Inflammatory macrophage treated with lipopolysaccharide for 4 hours (primary cell): ENCODE measurements at places on chromosomes 7 and 10.

DNA sequence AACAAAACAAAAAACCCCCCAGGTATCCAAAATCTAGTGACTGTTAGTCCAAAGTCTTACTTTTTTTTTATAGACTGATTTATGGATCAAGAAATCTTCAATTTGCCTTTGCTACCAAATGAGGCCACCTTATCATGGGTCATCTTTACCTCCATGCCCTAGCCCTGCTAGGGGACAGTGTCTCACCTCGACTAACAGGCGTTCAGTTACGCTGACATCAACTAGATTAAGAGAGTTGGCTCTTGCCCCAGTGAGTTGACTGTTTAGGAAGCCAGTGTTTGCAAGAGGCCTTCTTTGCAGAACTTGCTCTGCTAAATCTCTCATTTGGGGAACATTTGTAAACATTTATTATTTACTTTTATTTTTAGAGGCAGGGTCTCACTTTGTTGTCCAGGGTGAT is 36.9 kb upstream of the WAC start:
- no peak for DNase-seq

GRCh38 chr7:130910949-130911944 is 177.2 kb upstream of the KLF14 start:
- DNase-seq: no peak

- DNase-seq: no peak
Observed at GRCh38 chr10:78306358-78306757, 272.7 kb downstream of the RPS24 start.

- DNase-seq: no peak
Observed at GRCh38 chr7:108028111-108028510, 25.1 kb upstream of the LAMB1 start.

DNA sequence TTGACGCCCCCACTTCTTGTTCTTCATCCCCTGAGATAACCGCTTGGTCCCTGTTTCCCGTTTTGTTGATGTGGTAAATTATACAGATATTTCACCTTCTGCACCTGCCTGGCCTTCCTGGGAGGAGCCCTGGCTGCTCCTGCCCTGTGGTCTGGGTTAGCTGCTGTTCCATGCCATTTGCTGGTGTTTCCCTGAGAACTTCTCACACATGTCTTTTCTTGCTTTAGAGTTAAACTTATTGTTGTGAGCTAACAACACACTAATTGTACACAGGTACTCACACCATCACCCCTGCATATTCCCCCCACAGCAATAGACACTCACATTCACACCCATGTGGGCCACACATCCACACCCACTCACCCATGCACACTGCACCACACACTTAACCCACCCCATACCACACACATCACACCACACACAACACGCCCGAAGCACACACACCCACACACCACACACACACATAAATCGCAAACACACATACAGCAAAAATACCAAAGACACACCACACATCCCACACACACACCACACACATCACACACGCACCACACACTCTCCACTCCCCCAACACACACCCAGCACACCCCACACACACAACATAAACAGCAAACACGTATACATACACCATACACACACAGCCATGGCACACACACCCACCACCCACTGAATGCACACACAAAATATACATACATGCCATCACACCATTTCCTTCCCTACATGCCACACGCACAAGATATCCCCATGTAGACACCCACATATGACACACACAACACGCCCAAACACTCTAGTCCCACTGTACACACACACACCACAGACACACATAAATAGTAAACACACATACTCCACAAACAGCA is 19.4 kb upstream of the ANTXRL start:
- DNase-seq: no peak

- no peak for DNase-seq
Observed at GRCh38 chr7:120273476-120273975, 551 bp downstream of the KCND2 start.

GRCh38 chr10:63683223-63683622 is 162.0 kb downstream of the REEP3 start:
- no peak for DNase-seq

- no peak for DNase-seq
Observed at GRCh38 chr10:5692461-5693358, 8.1 kb downstream of the TASOR2 start.

- no peak for DNase-seq
Observed at GRCh38 chr10:77146712-77147336, 490.8 kb downstream of the KCNMA1 start.

- DNase-seq: no peak
Observed at GRCh38 chr7:1917221-1918062, 247.4 kb downstream of the ELFN1 start.

- DNase-seq: no peak
Observed at GRCh38 chr7:140061607-140061930, 1.2 kb downstream of the PARP12 start.

DNA sequence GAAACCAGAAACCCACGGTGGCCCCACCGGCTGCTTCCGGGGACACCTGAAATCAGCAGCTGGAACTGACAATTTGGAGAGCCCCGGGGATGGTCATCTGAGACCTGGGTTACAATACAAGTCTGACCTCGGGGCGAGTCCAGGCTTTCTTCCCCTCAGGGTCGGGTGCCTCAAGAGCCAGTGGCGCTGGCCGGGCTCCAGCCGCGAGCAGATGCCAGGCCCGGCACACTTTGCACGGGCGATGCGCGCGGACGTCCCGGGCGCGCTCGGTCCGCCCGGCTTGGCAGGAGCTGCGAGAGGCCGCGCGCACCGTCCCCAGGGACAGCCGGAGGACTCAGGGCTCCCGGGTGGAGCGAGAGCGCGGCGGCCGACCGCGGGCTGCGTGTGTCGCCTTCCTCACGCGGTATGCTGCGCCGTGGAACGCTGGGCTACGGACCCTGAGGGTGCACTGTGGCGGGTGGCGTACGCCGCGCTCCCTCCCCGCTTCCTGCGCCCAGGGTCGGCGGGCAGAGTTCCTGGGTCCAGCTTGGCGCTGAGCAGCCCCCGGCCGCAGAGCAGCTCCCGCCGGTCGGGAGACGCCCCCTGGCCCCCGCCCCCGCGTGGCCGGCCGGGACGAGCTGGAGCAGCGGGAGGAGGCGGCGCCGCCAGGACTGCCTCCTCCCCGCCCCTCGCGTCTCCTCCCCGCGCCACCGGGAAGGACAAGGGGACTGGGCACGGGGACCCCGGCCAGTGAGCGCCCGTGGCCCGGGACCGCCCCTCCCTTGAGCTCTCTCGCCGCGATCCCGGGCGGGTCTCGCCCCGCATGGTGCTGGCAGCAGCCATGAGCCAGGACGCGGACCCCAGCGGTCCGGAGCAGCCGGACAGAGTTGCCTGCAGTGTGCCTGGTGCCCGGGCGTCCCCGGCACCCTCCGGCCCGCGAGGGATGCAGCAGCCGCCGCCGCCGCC is at the start of gene RBM20:
Gene RBM20, plus strand, starts transcription at position 684 of the 945 bp plus-strand sequence. Its CDS starts 119 bp downstream, at position 803.
- DNase-seq: no peak

- no peak for DNase-seq
Observed at GRCh38 chr7:46576950-46577349, 655.9 kb upstream of the IGFBP3 start.

DNA sequence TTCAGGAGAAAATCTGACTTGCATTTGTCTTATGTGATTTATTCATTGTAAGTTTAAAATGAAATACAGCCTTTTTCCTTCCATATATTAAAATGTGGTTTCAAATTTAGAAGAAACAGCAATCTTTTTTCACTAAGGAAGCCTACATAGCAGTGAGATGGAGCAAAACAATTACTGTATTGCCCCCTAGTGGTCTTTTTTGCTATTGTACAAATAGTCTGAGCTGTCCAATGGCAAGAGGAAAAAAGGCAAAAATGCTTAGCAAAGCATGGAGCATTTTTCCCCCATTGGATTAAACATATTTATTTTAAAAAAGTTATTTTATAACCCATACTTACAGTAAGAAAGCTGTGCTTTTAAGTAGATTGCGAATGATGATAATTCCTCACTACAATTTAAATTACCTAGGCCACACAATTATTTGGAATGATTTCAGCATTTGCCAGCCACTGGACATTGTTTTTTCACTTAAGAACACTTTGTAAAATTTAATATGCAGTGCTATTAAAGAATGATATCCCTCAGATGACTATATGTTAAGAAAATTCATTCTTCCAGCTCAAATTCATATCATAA is 119.5 kb downstream of the CPED1 start:
- DNase-seq: peak; percentile 76

DNA sequence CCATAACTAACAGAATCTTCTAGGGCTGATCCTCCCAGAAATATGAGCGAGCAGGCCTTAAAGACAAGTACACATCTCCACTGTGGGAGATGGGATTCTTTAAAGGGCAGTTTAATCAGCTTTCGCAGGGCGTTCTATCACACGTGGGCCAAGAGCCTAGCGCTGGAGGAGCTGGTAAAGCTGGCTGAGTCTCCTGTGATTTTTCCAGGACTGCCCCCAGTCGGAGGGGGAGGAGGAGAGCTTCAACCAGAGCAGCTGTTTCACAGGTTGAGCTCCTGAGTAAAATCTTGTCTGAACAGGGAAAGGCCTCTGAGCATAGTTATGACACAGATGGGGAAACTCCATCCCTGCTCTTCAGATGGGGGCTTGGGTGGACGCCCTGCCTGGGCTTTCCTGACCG is 87.0 kb downstream of the ZNF365 start:
- DNase-seq: no peak

GRCh38 chr7:66146701-66147100 is 32.1 kb downstream of the CRCP start:
- no peak for DNase-seq

- DNase-seq: no peak
Observed at GRCh38 chr7:1847260-1848001, 177.4 kb downstream of the ELFN1 start.

GRCh38 chr10:130997267-130998045 is 314.1 kb downstream of the TCERG1L start:
- DNase-seq: no peak

DNA sequence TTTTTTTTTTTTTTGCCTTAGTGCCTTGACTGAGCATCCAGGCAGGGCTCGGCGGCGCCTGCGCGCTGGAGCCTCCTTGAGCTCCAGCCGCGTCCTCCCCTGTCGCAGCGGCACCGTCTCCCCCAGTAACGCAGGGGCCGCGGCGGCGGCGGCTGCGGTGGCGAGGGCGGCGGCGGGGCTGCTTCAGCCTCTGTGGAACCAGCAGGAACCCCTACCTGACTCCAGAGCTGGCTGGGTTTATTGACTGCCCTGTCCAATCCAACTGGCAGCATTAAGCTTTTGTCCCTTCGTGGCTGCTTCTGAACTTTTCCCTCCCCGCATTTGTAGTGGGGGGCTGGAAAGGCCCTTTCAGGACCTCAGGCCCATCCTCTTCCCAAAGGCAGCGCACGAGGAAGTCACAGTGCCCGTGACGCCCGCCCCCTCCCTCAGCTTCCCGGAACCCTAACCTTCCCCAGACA is at the start of gene GPR85:
Gene GPR85, minus strand, starts transcription at position 397 of the 458 bp plus-strand sequence. CDS start 2,106 bp downstream, outside the sequence.
- DNase-seq: peak; percentile 24

- no peak for DNase-seq
Observed at GRCh38 chr7:4566714-4567113, 115.4 kb upstream of the FOXK1 start.

DNA sequence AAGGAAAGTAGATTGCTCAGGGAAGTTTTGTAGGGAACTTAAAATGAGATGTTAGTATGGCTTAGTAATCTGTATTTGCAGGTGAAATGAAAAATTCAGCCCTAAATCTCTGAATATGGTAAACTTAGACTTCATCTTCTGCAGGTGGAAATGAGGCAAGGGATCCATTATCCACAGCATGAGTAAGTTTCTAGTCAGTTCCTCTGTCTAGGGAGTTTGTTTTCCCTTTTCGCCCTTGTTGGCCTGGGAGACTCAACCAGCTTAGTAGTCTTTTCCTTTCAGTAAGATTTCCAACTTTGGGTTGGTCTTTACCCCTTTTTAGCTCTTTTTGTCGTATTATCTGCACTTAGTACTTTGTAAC is 65.6 kb downstream of the ZEB1 start:
- no peak for DNase-seq

- no peak for DNase-seq
Observed at GRCh38 chr7:48042216-48042615, 6.9 kb downstream of the C7orf57 start.

DNA sequence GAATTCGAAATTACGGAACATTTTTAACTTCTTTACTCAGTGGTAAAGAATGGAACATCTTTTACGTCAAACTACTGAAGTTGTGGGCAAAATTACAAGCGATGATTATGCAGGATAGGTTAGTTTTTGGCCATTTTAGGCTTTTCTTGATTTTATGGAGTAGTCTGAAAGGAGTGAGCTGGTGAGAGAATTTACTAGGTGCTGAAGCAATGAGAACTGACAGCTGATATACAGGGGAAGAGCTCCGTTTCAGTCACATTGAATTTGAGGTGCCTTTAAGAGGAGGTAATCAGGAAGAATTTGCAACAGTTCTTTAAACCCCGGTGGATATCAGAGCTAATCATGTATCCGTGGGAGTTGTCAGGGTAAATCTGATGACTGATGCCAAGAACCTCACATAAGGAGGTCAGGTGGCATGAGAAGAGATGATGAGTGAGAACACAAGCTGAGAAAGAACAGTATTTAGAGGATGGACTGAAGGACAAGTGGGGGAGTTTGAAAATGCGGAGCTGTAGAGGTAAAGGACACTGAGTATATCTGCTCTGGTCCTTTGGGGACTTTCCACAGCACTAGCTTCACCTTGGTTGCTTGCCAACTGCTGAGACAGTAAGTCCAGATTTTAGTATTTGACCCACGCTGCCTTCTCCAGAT is 104.3 kb downstream of the AHR start:
- DNase-seq: no peak

GRCh38 chr7:148276314-148277041 is 314.1 kb upstream of the C7orf33 start:
- no peak for DNase-seq

DNA sequence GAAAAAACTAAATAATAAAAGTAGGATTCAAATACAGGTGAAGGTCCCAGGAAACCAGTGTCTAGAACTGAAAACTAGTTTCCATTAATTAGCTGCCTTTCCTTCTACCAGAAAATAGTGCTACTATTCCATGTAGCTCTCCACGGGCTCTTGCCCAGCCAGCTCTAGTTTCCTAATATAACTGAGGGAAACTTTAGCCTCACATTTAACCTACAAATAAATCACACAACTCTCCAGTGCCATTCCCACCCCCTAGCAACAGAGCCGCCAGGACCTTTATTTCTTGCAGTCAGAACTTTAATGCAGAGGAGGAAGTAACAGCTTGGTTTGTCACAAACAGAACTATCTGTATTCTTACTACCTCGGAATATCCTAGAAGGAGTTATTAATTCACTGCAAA is 10.3 kb downstream of the TOMM7 start:
- no peak for DNase-seq

GRCh38 chr7:21675255-21675654 is 132.4 kb downstream of the DNAH11 start:
- no peak for DNase-seq

- DNase-seq: no peak
Observed at GRCh38 chr10:90162271-90162853, 461.0 kb downstream of the KIF20B start.

- DNase-seq: no peak
Observed at GRCh38 chr10:44205067-44205466, 179.8 kb downstream of the CXCL12 start.
